ENCODE measurements at places on chromosomes 1 and 21. TPM values are rescaled to one million over a fixed set of nuclear protein-coding genes. Genes with fewer than 3 reads are reported as not detected.

The FMO2 gene
- not detected for total RNA-seq

The AQP10 gene
- total RNA-seq = not detected

The AGBL4 gene
- total RNA-seq = not detected

The MASP2 gene
- total RNA-seq = not detected

DNA sequence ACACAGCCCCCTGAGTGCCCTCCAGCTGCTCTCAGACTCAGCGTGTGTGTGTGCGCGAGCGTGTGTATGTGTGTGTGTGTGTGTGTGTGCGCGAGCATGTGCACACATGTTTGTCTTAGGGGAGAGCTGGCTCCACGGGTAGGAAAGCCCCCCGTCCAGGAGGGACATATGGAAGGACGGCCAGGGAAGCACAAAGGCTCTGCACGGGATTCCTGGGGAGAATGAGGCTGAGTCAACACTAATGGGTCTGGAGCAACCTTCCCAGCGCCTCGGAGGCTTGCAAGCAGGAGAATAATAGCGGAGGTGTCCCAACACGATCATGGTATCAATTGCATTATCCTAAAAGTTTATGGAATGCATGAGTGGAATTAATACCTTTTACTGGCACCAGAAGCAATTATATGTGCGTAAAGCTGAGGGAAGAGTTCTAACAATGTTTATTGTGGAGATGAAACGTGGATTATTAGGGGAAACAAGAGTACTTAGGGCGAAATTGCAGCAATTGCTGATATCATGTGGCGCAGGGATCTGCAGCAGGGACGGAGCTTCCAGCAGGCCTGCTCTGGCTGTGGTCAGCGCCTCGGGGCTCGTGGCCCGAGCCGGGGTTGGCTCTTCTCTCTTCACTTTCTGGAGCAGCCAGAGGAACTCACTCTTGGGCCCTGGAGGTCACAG is 40.3 kb upstream of the CCDC27 start:
- no peak for DNase-seq

DNA sequence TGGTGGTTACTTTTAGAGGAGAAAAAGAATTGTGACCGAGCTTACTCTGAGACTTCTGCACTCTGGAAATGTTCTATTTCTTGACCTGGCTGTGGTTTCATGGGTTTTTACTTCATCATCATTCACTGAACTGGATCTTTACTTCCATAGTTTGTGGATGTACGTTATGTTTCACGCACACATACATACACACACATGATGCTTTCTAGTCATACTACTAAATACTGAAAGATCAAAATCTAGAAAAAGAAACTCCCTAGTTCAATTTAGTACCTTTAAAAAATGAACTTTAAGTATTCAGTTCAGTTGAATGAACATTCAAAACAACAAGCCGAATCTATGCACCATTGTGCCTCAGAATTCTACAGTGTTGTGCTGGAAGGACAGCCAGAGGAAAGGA is 65.0 kb downstream of the TEX35 start:
- no peak for DNase-seq

DNA sequence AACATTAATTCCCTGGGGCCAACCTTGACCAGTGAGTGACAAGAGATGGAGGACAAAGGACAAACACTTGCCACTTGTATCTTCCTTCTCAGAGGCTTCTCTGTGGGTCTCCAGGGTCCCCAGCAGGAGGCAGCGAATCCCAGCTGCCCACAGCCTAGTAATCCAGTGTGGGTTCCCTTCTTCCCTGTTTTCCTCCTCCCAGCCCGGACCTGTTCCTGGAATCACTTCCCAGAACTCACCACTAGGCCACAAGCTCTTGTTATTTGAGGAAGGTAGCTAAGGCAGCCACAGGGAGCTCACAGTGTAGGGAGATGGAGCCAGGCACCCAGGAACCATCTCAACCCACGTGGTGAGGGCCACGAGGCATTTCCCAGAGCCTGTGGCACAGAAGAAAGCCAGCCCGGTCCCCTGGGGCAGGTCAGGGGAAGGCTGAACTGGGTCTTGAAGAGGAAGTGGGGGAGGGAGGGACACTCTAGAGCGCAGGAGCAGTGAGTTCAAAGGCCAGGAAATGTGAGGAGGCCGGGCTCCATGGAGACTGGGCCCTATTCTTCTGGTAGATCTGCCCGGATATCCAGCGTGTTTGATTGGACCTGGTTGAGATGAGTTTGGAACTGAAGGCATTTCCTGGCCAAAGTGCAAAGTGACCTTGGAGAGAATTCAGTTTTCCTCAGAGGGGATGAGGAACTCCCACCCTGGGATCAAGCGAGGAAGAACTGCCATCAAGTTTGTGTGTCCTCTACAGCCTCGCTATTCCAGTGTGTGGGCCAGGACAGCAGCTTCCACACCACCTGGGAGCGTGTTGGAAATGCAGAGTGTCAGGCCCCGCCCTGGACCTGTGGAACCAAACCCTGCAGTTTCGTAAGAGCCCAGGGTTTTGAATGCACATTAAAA is 20.3 kb upstream of the C2CD2 start:
- DNase-seq = no peak

GRCh38 chr1:69747207-69747606 is 179.5 kb downstream of the LRRC7 start:
- no peak for DNase-seq

- no peak for DNase-seq
These were observed 10.2 kb upstream of the FCRL5 start for GRCh38 chr1:157562515-157562914.

- no peak for DNase-seq
These were observed 15.3 kb upstream of the COX20 start for GRCh38 chr1:244820131-244820530.

DNA sequence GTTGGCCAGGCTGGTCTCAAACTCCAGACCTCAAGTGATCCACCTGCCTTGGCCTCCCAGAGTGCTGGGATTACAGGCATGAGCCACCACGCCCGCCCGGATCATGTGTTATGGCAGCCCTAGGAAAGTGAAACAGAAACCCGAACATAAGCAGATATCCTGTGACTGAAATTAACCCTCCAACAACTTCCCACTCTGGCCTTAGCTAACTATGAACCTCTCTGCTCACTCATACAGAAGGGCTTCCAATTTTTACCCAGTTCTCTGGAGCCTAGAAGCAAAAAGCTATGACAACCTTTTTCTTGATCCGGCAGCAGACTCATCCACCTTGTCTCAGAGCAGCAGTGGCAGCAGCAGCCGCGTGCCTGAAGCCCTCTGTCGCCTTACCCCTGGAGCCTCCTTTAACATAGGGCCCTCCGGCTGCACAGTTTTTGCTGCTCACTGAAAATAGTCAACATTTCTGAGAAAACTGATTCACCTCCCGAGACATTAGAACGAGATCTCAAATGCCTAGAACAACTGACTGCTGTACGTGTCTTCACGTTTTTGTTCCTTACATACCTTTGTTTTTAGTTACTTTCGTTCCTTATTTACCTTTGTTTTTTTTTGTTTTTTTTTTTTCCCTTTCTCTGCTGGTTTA is 9.3 kb downstream of the CBR1 start:
- DNase-seq = no peak

GRCh38 chr1:178919581-178919980 is 48.7 kb upstream of the ANGPTL1 start:
- DNase-seq = no peak

DNA sequence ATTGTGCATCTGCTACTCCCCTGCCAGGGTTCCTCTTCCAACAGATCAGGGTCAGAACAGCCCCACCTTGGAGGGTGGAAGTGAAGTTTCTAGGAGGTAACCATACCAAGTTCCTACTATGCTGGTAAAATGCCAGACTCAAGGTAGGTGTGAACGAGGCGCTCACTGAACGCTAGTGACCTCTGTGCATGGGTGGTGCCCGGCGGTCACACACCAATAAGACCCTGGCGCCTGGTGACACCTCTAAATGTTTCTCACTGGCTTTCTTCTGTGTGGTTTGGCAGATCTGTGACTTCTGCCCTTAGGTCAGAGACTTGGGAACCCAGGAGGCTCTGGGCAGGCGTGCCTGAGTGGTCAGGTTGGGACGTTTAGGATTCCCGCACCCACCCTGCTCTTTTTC is 55.9 kb downstream of the TMCO4 start:
- DNase-seq = no peak

DNA sequence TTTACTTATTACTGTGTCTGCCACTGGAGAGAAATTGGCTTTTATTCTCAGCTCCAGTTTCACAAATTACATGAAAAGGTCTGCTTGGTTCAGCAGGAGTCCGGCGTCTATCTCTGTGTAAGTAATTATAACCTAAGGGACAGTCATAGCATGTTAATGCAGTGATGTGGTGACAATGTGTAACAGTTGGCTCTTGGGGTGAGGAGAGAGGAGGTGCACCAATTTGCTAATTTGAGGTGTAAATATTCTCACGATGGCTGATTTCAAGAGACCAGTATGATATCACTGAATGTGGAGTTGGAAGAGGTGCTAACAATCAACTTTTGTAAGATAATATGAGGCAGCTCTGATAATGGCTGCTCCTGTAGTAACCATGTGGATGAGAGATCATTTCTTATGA is 86.1 kb downstream of the CTH start:
- no peak for DNase-seq

DNA sequence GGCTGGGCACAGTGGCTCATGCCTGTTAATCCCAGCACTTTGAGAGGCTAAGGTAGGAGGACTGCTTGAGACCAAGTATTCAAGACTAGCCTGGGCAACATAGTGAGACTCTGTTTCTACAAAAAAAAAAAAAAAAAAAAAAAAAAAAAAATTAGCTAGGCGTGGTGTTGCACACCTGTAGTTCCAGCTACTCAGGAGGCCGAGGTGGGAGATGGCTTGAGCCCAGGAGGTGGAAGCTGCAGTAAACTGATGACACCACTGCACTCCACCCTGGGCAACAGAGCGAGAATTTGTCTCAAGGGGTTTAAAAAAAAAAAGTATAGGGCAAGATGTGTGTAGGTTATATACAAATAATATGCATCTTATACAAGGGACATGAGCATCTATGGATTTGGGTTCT is 2.6 kb downstream of the TDRKH start:
- no peak for DNase-seq
